ENCODE measurements at places on chromosomes 13 and 19. TPM values are rescaled to one million over a fixed set of nuclear protein-coding genes. Genes with fewer than 3 reads are reported as not detected.

GRCh38 chr13:97521726-97522125 is 87.8 kb downstream of the RAP2A start:
- DNase-seq = no peak
- H3K4me1 ChIP-seq = no peaks in the 10 kb centered on the region
- H3K27me3 ChIP-seq = no peaks in the 10 kb centered on the region
- H3K27ac ChIP-seq = no peak overlapping the region

- no peaks in the 10 kb centered on the region for H3K4me1 ChIP-seq
- no peak overlapping the region for H3K27ac ChIP-seq
- no peaks in the 10 kb centered on the region for H3K27me3 ChIP-seq
Measured at GRCh38 chr13:43573361-43573740, 213.4 kb downstream of the ENOX1 start.

DNA sequence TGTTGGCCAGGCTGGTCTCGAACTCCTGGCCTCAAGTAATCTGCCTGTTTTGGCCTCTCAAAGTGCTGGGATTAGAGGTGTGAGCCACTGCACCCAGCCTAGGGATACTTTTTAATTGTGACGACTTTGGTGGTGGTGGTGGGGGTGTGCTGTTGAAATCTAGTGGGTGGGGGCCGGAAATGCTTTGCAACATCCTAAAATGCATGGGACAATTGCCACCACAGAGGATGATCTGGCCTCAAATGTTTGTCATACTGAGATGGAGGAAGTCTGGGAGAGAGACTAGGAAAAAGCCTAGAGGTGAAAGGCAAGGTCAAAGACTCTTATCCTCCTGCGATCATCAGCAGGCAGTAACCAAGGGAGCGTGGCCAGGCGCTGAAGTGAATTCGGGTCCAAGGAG is 1.4 kb downstream of the NWD1 start:
- no peaks in the 10 kb centered on the region for H3K36me3 ChIP-seq
- no peaks in the 10 kb centered on the region for H3K27me3 ChIP-seq
- no peak overlapping the region for H3K27ac ChIP-seq
- H3K4me3 ChIP-seq = no peak overlapping the region

GRCh38 chr19:4326837-4327251 is 11.8 kb downstream of the STAP2 start:
- peaks cover 14% of the 10 kb centered on the region for H3K4me1 ChIP-seq
- no peak overlapping the region for H3K27ac ChIP-seq
- no peak for DNase-seq

GRCh38 chr13:65597839-65598818 is 1632.0 kb downstream of the PCDH9 start:
- H3K36me3 ChIP-seq = no peaks in the 10 kb centered on the region
- H3K4me1 ChIP-seq = no peaks in the 10 kb centered on the region
- no peak for DNase-seq
- H3K27ac ChIP-seq = no peak overlapping the region
- no peak overlapping the region for H3K4me3 ChIP-seq

- no peaks in the 10 kb centered on the region for H3K4me1 ChIP-seq
- no peaks in the 10 kb centered on the region for H3K36me3 ChIP-seq
- H3K4me3 ChIP-seq = no peak overlapping the region
- H3K27ac ChIP-seq = no peak overlapping the region
Measured at GRCh38 chr13:51154029-51154555, 43.0 kb upstream of the C13orf42 start.

GRCh38 chr13:48304143-48304876 is 759 bp downstream of the RB1 start:
- H3K36me3 ChIP-seq = no peaks in the 10 kb centered on the region
- peak; percentile 55 for DNase-seq
- H3K27me3 ChIP-seq = no peaks in the 10 kb centered on the region
- H3K4me1 ChIP-seq = peaks cover 10% of the 10 kb centered on the region
- H3K4me3 ChIP-seq = peak overlapping the region; percentile 85
- peak overlapping the region; percentile 99 for H3K27ac ChIP-seq

DNA sequence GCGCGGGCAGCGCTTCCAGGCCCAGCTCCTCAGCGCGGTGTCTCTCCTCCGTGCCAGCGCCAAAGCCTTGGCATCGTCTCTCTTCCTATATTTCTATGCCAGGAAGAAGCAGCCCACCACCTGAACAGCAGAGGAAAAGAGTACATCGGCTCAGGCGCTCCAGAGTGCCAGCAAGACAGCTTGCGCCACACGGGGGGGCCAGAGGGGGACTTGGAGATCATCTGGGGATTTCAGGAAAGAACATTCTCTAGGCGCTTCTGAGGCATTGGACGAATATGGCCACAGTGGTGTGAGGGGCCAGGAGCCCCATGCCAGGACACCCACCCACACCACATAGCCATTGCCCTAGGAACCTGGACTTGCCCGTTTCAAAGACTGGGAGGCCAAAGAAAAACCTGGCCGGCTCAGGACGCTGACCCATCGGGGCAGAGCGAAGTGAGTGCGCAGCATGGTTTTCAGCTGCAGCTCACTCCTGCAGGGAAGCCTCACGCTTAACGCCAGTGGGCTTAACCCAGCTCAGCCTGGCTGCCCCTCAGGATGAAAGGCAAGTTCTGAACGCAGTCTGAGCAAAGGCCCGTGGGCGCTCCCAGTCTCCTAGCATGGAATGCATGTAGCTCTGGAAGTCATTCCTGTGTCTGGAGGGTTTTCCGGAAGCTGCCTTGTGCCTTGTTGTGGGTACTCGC is 62.1 kb downstream of the GGACT start:
- peaks cover 7% of the 10 kb centered on the region for H3K4me1 ChIP-seq
- no peak overlapping the region for H3K27ac ChIP-seq
- no peaks in the 10 kb centered on the region for H3K27me3 ChIP-seq
- no peak for DNase-seq

DNA sequence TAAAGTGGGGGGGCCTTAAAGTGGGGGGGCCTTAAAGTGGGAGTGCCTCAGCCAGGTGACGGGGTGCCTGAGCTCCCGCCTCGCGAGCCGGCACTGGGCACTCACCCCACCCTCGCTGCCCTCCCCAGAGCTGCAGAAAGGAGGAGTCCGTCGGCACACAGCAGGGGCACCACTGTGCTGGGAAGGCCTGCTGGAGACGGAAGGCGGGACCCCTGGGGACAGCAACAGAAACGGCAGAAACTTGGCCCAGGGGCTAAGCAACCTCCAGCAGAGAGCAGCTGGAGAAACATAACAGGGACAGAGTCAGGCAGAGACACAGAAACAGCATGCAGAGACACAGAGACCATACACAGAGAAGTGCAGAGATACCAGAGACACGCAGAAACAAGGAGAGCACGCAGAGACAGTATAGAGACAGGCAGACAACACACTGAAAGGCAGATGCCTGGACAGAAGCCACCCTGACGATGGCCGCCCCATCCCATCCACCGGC is 7.9 kb downstream of the CFD start:
- no peak overlapping the region for H3K27ac ChIP-seq
- H3K27me3 ChIP-seq = no peaks in the 10 kb centered on the region
- H3K36me3 ChIP-seq = no peaks in the 10 kb centered on the region
- DNase-seq = no peak

- no peaks in the 10 kb centered on the region for H3K4me1 ChIP-seq
- DNase-seq = no peak
- no peak overlapping the region for H3K27ac ChIP-seq
- H3K27me3 ChIP-seq = no peaks in the 10 kb centered on the region
- no peak overlapping the region for H3K4me3 ChIP-seq
Measured at GRCh38 chr13:51303882-51304281, 35.6 kb upstream of the SERPINE3 start.

ZNF582 gene
- 7.4 TPM for total RNA-seq

SLITRK5 gene
- 0.05 TPM for total RNA-seq

CPB2 gene
- total RNA-seq = not detected

FPR1 gene
- total RNA-seq = 68.2 TPM
